Motor neuron (in vitro differentiated cells): ENCODE measurements at places on chromosomes 7 and 10.
A peak's percentile ranks its signal among the peaks of the same experiment; 100 is the strongest.

DNA sequence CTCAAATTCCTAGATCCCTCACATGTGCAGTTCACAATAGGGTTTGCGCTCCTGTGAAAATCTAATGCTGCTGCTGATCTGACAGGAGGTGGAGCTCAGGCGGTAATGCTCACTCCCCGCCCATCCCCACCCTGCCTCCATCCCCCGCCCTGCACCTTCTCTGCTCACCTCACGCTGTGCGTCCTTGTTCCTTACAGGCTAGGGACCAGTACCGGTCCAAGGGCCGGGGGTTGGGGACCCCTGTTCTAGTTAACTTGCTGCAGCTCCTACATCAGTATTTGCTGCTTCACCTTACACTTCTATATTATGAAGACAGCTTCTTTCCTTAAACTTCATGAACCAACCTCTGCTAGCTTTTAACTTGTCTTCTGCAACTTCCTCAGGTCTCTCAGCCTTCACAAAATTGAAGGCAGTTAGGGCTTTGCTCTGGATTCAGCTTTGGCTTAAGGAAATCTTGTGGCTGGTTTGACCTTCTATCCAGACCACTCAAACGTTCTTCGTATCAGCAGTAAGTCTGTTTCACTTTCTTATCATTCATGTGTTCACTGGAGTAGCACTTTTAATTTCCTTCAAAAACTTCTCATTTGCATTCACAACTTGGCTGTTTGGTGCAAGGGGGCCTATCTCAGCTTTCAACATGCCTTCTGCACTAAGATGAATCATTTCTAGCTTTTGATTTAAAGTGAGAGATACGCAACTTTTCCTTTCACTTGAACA lies 1.7 kb upstream of the TNKS2 start:
- peak; percentile 2 for ATAC-seq

GRCh38 chr7:15018981-15019380 lies 116.4 kb upstream of the DGKB start:
- no peak for ATAC-seq

DNA sequence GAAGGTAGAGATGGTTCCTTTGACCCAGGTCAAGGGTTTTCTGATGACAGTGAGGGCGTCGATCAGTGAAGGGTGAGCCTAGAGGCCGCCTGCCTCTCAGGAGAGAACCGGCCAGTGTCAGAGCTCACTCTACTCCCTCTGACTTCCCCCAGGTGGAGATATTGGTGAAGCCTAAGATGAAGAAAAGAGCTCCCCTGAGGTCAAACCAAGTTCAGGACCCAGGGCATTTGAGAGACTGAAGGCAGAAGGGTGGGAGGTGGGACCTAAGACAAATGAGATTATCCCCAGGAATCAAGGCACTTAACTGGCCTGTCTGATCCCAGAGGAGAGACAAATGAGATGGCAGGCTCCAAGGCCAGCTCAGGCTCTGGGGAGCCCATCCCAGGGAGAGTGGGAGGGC lies 104.7 kb downstream of the CDH23 start:
- no peak for ATAC-seq

DNA sequence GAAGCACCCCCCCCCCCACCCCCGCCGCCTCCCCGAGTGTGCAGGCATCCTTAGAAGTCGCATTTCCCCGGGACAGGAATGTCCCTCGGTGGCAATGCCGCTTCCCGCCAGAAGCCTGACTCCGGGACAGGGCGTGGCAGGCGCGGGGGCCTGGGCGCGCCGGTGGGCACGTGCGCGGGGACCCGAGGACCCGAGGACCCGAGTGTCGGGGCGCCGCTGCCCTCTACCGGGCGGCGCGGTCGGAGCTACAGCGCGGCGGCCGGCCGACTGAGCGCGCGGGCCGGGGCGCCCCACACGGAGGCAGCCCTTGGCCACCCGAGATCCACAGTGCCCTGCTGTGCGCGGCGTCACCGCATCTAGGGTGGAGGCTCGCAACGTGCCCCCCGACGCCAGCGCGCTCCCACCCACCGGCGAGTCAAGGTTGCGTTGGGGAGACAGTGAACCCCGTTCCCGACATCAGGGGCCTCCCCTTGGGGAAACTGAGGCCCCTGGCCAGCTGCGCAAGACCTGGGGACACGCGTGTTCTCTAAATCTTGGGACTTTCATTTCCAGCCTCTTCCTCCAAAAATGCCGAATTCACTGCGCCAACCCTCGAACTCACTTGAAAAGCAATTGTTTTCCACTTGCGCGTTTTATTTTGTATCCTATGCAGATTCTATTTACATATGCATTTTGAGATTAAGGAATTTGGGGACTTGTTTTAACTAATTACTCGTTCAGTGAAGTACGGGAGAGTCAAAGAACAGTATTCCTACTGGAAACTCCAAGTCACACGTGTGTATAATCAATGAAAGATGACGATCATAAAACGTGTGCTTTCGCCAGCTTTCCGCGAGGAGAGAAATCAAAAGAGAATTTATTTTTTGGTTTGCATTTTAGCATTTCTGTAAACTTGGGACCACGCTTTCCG lies 3.1 kb upstream of the CUX1 start:
- ATAC-seq = peak; percentile 42

DNA sequence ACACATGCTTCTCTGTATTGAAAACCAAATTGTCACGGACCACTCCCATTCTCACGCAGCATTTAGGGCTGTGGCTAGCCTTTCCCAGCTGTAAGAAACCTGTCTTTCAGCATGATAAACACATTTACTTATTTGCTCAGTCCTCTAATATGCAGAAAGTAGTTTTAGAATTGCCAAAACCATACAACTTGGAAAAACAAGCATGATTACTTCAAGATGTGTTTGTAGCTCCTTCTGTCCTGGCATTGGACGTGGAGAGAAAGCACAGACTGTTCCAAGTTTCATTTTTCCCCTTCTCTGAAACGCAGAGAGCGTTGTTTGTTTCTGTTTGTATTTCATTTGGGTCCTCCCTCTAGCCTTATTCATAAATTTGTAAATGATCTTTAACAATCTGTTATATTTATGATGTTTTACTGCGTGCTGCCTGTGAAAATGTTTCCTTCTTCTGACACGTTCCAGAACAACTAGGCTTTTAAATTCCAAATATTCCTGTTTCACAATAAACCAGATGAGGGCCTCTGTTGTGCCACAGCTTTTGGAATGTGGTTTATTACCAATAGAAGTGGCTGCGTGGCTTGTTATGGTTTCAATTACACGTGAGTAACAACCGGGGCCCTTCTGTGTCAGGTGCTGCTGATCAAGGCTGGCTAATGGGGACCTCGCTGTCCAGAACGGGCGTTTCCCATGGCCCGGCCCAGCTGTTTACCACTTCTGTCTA lies 26.1 kb downstream of the MNX1 start:
- ATAC-seq = peak; percentile 91

- ATAC-seq = no peak
These were observed 194.6 kb upstream of the TMEM72 start for GRCh38 chr10:44716470-44717015.

DNA sequence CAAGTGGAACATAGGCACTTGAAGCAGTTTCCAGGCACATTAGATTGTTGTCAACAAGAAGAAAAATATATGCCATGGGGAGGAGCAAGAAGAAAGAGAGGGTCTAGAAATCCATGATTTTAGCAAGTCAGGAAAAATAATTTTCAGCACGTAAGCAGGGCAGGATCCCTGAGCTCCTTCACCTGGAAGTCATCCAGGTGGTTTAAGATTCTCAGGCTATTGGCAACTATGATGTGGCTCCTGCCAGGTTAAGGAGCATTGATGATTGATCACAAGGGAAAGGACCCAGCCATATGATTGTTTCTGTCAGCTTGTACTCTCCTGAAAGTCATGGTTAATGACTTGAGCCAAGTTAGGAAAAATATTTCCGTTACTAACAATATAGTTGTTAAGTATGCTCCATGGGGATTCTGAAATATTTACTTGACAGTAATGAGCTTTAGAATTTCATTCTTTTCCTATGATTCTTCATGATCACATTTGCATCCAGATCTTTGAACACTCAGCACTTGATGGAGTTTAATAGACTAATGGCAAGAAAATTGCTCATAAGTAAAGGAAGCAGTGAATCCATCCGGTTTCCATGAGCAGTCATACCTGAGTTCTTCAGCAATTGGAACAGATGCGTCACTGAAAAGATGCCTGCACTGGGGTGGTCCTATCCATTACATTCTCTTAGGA lies 209.1 kb downstream of the BICC1 start:
- no peak for ATAC-seq

DNA sequence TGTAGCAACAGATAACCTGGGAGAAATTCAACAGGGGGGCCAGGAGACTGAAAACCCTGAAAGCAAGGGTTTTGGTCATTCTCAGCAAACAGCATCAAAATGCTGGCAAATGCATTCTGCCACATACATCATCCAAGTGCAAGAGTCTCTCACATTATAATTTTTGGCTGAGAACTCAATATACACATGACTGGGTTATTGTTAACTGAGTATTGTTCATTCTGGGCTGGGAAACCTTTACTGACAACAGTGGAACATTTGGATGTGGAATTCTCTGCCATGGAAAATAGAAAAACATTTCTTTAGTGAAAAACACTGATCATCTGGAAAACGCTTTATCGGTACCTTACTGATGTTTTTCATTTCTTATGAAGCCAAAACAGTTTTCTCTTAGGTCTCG lies 73.1 kb upstream of the MET start:
- ATAC-seq = no peak

GRCh38 chr10:79984851-79985250 lies 35.9 kb upstream of the SFTPD start:
- no peak for ATAC-seq

DNA sequence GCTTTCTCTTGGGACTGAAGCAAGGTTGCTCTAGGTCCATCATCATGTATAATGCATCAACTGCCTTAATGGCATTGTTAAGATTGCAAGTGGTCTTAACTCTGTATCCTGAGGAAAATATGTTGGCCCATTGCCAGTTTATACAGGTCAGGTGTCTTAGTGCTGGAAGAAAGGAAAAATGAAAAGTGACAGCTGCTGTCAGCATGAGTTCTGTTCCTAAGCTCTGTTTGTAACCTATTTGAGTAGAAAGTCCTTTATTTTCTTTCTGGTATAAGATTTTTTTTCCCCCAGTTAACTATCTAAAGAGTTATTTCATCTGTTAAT lies 127.2 kb downstream of the SRI start:
- ATAC-seq = no peak

DNA sequence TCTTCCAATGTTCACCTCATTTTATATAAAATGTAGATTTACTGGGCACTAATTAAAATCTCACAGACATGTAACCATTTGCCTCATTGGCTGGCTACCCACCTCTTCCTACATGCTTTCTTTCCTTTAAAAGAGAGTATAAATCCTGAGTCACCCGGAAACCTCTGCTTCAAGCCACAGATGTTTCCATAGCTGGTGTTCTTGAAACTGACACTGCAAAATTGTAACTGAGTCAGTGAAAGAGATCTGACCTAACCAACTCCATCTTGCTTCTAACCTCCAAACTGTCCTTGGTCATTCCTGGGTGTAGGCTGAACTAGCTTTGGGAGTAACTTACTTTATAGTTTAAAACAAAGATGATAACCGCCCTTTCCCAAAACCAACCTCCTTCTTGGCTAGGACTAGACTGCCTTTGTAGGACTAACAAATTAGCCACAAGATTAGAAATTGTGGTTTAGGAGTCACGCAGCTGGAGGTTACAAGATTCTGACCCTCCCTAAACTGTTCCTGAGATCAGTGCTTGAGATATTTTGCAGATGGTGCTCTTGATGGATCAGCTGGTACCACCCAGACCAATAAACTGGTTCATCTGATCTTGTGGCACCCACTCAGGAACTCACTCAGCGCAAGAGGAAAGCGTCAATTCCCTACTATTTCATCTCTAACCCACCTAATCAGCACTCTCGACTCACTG lies 33.5 kb downstream of the SVOPL start:
- ATAC-seq = no peak

DNA sequence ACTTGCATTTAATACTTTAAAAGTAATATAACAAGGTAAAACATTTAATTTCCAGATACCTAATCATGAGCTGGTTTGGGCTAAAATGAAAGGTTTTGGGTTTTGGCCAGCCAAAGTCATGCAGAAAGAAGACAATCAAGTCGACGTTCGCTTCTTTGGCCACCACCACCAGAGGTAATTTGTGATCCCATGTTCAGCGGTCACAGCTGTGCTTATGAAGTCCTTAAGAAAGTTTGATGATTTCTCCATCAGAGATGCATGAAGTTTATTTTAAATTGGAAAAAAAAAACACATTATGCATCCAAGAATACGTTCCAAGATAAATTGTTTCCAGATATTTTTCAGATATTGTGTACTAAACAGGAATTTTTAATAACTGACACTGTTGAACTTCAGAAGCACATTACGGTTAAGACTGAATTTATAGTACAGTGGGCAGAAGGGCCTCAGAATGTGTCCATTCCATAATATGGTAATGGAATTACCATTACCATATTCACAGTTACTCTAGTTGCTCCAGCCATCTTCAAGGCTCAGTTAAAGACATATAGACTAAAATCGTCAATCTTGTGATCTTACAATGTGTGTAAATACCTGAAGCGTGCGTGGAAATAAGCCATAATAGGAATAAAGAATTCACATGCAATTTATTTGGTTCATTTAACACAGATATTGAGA lies 106.8 kb downstream of the ZMYND11 start:
- ATAC-seq = no peak

- no peak for ATAC-seq
These were observed 184.7 kb downstream of the TMEM178B start for GRCh38 chr7:141258559-141258958.

- no peak for ATAC-seq
These were observed 48.7 kb downstream of the UPF2 start for GRCh38 chr10:11993834-11994468.

- no peak for ATAC-seq
These were observed 102.3 kb upstream of the SEMA3E start for GRCh38 chr7:83751217-83751616.

DNA sequence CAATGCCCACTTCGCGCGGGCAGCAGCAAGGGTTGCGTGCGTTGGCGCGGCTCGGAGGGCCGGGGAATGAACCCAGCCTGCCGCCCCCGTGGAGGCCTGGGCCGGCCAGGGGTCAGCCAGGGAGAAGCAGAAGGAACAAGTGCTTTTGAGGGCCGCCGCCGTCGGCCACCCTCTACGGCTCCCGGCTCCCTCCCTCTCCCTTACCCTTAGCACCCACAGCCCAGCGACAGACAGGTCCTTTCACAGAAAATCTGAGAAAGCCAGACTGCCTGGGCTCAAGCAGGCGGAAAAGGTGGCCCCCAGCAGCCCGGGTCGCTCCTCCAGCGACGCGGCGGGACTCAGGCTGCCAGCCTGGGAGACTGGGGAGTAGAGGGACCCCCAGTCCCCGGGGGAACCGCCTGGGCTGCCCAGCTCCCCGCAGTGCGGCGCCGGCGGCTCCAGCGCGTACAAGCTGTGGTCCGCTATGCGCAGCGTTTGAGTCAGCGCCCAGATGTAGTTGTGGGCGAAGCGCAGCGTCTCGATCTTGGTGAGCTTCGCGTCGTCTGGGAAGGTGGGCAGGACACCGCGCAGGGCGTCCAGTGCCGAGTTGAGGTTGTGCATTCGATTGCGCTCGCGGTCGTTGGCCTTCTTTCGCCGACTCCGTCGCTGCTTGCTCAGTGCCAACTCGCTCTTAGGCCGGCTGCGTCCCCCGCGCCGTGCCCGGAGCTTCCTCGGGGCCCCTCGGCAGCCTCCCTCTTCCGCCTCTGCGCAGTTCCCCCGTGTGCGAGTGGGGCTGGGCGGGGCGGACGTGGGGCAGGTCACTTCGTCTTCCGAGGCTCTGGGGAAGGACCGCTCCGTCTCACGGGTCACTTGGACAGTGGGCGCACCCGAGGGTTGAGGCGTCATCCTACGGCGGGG lies 815 bp downstream of the NEUROG3 start:
- ATAC-seq = no peak
